Activated CD4-positive, alpha-beta T cell treated with anti-CD3 and anti-CD28 coated beads, Interleukin-2, amount 50 U/mL, for 4 hours (primary cell): ENCODE measurements at places on chromosomes 11 and 22.

GRCh38 chr11:102615077-102615893, 9.8 kb downstream of the MMP20 start:
- no peak for DNase-seq

- DNase-seq, result peak; percentile 55
Observed at GRCh38 chr11:17352950-17353820, 1.6 kb downstream of the NCR3LG1 start.

GRCh38 chr22:33697640-33698039, 222.6 kb downstream of the LARGE1 start:
- DNase-seq, result no peak

DNA sequence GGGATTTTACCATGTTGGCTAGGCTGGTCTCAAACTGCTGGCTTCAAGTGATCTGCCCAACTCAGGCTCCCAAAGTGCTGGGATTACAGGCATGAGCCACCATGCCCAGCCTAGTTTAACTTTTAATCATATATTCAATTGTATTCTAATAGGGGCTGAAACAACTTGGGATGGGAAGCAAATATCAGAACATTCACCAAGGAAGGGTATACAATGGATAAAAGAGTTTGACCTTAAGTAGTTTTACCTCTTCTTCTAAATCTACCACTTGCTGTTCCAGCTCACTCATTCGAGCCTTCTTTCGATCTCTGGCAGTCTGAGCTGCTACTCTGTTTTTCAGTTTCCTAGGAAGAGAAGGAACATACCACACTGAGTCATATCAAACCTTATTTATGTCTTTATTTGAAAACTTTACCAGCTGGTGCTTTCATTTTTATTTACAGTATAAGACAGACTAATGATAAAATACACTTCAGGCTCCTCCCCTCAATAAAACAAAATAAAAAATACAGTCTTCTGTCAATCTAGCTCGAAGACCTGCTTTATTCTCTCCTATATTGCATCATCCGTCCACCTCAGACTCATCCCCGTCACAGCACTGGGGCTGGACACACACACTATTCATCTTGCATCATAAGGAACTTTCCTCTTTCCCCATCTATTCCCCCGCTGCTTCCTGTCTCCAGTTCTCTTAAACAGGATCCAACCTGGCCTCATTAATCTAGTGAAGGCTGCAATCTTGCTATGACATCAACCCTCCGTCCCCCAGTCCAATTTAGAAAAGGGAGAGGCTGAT, 1.4 kb downstream of the XBP1 start:
- DNase-seq, result peak; percentile 18

DNA sequence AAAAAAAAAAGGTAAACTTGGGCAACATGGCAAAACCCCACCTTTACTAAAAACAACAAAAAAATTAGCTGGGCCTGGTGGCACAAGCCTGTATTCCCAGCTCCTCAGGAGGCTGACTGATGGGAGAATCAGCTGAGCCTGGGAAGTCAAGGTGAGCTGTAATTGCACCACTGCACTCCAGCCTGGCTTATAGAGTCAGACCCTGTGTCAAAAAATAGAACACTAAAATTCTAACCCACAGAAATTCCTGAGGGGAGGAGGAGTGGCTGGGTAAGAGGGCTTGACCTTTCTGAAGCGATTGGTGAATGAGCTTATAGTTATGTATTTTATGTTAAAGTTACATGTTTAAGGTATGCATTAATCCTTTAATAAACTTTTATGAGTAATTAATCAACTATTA, 53.3 kb downstream of the FAT3 start:
- no peak for DNase-seq

- no peak for DNase-seq
Observed at GRCh38 chr11:46733234-46733633, 14.2 kb downstream of the F2 start.

DNA sequence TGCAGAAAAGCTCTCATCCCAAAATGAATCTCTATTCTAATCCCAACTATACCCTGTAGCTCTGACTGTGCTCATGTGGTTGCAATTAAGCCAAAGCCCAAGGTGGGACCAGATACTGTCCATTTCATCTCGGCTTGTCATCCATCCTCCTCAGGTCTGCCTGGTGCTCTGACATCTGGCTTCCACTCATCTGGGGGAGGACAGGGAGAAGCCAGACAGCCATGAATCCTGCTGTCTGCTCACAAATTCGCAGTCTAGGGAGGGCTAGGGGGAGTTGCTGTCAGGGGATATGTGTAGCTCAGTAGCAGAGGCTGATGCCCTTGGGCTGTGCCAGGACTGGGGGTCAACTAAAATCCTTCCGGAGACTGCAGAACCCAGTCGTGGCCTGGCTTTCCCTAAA, 167.1 kb downstream of the ETS1 start:
- no peak for DNase-seq

DNA sequence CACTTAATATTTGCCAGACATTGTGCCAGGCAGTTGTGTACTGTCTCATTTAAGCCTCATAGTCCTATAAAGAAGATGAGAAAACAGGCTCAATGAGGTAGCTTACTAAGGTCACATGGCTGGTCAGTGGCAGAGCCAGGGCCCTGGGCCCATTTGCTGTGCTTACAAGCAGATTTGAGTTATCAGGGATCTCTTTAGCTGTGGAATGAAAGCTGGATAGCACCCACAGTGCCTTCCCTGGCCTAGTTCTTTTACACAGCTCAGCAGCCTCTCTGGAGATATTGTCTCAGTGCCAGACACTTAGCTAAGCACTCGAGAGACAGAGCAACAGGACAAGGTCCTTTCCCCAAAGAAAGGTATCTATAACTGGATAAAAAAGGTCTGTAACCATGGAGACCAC, 6.1 kb downstream of the TMEM86A start:
- no peak for DNase-seq

DNA sequence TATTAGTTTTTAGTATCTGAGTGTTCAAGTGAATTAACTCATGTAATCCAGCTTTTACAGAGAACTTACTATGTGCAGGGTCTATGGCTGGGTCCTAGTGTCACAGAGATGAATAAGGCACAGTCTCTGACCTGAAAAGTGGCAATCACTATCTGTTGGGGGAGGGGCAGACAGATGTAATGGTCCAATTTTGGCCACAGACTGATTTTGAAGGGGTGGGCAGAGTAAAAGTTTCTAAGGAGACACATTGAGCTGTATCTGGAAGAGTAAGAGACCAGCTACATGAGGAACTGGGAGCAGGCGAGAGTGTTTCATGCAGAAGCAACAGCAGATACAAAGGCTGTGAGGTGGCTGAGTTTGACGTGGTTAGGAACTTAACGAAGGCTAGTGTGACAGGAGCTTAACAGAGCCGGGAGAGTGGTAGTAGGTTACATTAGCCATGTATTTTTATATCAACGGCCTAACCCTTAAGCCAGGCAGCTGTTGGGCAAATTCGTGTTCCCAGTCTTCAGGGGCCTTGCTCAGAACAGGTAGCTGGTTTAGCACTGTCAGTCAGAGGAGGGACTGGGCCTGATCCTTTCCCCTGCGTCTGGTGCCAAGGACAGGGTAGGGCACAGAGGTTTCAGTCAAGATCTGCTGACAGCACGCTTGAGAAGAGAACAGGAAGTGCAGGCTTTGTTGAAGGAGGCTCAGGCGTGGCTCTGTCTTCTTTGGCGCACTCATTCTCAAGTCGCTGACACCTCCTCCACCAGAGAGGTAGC, 1.4 kb upstream of the STIM1 start:
- peak; percentile 58 for DNase-seq

DNA sequence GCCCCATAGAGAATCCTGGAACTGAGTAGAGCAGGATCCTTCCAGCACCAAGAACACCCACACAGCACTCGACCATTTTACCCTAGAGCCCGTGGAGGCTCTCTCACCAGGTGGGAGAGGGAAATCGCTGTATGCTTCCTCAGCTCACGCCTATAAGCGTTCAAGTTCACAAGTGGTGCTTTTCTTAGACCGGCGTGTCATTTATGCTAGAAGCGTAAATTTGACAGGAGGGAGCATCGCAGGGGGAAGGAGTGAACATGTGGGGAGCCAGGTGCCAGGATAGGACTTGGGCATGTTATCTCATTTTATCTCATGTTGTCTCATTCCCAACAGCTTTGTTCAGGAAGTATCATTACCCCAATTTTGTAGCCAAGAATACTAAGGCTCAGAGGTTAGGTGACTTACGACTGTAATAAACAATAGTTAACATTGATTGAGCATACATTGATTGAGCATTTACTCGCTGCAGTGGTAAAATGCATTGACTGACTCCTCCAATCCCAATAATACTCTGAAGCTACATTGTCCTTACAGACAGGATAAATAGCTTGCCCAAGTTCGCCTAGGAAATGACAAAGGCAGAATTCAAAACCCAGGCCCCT, 19.1 kb upstream of the TP53I11 start:
- DNase-seq, result no peak

- peak; percentile 64 for DNase-seq
Observed at GRCh38 chr22:41526830-41527799, 17.2 kb downstream of the POLR3H start.

- DNase-seq, result no peak
Observed at GRCh38 chr11:44779736-44780520, 53.2 kb downstream of the TSPAN18 start.

DNA sequence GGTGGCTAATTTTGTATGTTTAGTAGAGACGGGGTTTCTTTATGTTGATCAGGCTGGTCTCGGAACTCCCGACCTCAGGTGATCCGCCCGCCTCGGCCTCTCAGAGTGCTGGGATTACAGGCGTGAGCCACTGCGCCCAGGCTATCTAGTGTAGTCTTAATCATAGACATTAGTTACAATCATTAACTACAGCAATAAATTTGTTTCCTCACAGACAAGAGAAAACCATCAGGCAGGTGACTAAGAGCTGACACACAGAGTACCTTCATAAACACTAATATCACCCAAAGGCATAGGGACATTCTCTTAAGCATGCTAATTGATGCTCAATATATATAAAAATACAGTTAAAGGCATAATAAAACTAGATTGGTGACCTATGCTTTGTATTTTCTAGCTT, 19.4 kb downstream of the SDHD start:
- DNase-seq, result no peak

DNA sequence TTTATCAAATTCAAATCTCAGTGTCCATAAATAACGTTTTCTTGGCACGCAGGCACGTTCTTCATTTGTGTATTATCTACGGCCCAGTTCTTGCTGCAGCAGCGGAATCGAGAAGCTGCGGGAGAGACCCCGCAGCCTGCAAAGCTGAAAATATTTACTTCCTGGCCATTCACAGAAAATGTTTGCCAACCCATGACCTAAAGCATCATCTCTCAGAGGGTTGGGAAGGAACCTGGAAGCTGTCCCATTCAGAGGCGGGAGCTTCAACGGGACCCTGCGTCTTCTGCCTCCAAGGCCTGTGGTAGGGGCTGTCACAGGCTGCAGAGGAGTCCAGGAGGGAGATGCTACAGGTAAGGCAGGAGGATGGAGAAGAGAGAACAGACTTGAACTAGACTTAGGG, 319.2 kb downstream of the MN1 start:
- DNase-seq, result no peak

DNA sequence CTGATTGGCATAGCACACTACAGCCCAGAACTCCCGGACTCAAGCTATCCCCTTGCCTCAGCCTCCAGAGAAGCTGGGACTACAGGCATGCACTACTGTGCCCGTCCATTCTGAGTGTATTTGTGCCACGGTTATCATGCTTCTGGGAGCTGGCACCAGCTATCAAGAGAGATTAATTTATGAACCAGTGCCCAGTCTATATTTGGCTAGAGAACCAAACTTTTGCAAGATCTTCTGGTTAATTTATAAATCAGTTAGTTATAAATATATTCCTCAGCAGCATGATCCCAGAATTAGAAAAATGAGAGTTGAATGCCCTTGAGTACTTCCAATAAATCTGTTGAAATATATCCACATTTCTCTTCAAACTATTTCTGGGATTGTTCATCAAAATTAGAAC, 67.5 kb upstream of the OR5AN1 start:
- no peak for DNase-seq

DNA sequence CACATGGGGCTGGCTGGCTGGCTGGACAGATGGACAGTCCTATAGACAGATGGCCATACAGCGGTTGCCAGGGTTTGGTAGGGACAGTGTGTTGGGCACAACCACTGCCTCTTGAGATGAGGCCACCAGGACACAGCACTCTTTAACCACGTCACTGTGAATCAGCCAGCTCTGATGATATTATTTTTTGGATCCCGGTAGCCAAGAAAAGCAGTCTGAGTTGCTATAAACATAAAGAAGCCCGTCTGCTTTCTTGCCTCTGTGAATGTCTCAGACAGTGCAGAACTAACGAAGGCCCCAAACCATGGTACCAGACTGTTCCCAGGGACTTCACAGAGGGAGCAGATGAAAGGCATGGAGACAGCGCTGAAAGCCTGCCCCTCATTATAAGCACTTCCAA, 115.9 kb upstream of the CSNK2A3 start:
- DNase-seq, result no peak

DNA sequence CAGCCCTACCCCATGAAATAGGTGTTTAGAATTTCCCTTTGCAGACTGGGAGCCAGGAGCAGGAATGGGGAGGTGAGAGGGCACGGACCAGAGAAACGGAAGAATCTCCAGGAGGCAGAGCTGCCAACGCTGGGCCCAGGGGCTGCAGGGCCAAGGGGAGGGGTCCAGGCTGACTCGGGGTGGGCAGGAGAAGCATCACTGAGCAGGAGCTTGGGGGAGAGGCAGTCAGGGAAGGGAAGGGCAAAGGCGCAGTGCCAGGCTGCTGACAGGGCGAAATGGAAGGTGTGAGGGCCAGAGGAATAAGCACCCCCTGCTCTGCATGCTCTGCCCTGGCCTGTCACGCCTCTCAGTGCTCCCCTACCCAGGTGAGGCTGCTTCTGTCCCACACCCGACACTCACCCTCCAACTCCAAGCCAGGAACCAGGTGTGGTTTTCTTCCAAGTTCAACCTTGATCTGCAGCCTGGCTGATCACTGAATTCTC, 14.5 kb downstream of the LRRC32 start:
- no peak for DNase-seq

- no peak for DNase-seq
Observed at GRCh38 chr11:130428316-130429119, at the start of gene ADAMTS8. Gene ADAMTS8 (minus strand): TSS chr11:130428609. CDS start chr11:130428286, 323 bp downstream.

GRCh38 chr11:14336507-14337503, 22.2 kb downstream of the RRAS2 start:
- no peak for DNase-seq

DNA sequence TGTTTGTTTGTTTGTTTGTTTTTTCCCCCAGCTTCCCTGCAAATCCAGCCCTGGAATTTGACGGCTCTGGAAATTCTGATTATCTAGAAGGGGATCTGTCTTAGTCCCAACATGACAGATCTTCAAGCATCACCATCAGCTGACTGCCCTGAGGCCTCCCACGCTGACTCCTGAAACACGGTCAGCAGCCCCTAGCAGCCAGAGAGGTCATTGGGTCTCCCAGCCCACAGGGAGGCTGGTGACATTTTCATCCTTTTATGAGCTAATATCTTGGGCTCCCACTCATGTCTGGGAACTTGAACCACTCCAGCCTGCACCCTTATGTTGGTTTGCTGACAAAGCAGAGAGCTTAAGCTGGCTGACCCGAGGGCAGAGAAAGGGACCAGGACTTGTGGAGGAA, 66.0 kb upstream of the TIMP3 start:
- DNase-seq, result no peak

DNA sequence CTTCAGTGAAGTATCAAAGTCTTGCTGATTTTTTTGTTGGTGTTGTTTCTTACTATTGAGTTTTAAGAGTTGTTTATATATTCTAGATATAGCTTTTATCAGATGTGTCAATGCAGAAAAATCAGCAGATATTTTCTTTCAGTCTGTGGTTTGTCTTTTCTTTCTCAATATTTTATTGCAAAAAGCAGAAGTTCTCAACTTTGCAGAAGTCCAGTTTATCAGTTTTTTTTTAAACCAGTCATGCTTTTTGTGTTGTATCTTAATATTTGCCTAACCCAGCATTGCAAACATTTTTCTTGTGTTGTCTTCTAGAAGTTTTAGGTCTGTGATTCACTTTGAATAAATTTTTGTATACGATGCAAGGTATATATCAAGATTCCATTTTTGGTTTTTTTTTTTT, 7.0 kb downstream of the ASRGL1 start:
- no peak for DNase-seq
